HFF-Myc (cell line): ENCODE measurements at places on chromosomes 5 and 9.

GRCh38 chr9:112896131-112896530 is 5.5 kb upstream of the SLC46A2 start:
- no peak for DNase-seq

DNA sequence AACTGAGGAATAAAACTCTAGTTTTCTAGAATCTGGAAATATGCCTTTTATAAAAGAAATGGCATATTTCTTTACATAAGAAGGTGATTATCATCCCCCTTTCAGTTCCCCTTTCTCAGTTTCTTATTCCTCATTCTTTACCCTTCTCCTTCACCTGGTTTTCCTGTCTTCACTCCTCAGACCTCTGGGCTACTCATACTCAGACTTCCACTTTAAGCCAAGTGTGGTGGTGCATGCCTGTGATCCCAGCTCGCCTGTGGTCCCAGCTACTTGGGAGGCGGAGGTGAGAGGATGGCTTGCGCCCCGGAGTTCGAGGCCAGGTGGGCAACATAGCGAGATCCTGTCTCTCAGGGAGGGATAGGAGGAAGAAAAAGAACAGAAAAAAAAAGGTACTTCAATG is 57.2 kb downstream of the RANBP6 start:
- DNase-seq: no peak

GRCh38 chr9:4301971-4302427 is 2.1 kb upstream of the GLIS3 start:
- no peak for DNase-seq

GRCh38 chr5:35954175-35954574 is 15.8 kb upstream of the CAPSL start:
- no peak for DNase-seq

GRCh38 chr5:94197970-94198369 is 420.4 kb downstream of the KIAA0825 start:
- DNase-seq: no peak

GRCh38 chr9:91948597-91949391 is 1.2 kb downstream of the ROR2 start:
- no peak for DNase-seq
